ENCODE measurements at places on chromosomes 16 and 17.

DNA sequence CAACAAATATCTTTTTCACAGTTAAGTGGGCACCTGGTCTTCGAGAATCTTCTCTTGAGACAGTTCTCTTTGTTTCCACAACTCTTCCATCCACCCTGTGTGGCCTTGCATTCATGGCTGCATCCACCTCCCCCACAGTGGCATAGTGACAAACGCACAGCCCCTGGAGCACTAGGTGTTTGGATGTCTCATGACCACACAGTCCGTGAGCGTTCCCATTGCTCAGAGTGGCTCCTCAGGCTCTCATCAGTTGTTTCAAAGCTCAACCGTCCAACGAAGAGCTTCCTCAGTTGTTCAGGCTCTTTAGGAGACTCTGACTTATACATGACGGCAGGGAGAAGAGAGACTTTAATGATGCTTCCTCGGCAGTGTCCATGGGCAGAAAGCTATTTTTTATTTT, 191.6 kb downstream of the CDRT15L2 start:
- DNase-seq = no peak

DNA sequence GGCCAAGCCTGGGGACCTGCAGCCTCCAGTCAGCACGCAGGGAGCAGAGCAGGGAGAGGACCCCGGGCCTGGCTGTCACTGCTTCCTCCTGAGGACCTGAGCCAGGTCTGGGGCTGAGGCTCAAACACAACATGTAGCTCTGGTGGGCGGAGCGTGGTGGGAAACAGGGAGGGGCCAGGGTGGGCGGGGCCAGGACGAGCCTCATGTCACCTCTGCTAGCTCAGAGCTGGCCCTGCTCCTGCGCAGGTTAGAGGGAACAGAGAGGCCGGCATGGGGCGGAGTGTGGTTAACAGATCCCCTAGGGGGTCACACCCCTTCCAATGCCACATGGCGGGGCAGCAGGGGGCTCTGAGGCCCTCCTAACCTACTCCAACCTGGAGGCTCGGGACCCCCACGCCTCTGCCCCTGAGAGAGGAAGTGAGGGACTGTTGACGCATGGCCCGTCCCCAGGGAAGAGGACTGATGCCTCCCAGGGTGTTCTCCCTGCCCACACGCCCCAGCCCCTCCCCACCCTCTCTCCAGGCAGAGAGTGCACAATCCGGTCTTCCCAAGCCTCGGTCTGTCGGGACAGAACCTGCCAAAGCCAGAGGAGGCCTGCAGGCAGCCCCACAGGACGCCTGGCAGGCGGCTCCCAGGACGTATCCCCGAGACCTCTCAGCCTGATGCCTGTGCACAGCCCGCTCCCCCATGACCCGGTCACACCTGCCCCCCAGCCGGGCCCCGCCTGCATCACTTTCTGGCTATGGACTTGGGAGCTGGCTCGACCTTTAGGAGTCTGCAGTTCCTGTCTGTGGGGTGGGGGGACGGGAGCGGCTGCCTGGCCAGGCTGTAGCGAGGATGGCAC, 15.2 kb downstream of the PIEZO1 start:
- no peak for DNase-seq

DNA sequence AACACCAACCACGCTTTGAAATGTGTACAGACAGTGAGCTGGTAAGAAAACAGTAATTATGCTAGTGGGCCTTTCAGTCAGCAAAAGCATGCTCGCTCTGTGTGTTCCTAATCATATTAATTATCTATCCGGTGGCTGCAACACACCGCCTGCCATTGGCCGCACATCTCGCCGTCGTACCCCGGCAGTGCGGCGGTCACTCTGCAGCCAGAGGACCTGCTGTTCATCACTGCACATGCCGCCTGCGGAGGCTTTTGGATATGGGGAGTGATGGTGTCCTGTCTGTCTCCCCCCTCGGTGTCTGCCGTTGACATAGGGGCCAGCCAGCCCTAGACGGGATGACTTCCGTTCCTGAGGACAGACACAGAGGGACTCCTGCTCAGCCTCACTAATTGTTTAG, 68.5 kb downstream of the RPA1 start:
- no peak for DNase-seq

DNA sequence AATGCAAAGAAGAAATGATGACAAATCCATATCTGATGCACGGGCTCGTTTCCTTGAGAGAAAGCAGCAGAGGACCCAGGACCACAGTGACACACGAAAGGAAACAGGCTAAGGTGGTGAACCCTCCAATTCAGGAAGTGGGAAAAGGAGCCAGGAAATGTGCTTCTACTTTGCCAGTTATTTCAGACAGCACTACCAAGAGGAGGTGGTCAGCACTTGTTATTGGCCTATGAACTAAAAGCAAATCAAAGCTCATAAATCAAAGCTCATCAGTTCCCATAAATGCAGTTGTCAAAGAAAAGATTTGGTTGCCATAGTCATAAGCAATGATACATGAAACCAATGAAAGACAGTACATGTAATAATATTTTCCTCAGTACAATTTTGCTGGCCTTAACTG, 12.6 kb upstream of the CLTC start:
- DNase-seq = no peak

- no peak for DNase-seq
Observed at GRCh38 chr16:47037396-47037745, 63.9 kb upstream of the DNAJA2 start.

- no peak for DNase-seq
Observed at GRCh38 chr17:60231234-60231633, 81.5 kb downstream of the CA4 start.
